Esophagus mucosa (tissue), 1 donor: ENCODE measurements at places on chromosomes 13 and 19. TPM values are rescaled to one million over a fixed set of nuclear protein-coding genes. Genes with fewer than 3 reads are reported as not detected.

DNA sequence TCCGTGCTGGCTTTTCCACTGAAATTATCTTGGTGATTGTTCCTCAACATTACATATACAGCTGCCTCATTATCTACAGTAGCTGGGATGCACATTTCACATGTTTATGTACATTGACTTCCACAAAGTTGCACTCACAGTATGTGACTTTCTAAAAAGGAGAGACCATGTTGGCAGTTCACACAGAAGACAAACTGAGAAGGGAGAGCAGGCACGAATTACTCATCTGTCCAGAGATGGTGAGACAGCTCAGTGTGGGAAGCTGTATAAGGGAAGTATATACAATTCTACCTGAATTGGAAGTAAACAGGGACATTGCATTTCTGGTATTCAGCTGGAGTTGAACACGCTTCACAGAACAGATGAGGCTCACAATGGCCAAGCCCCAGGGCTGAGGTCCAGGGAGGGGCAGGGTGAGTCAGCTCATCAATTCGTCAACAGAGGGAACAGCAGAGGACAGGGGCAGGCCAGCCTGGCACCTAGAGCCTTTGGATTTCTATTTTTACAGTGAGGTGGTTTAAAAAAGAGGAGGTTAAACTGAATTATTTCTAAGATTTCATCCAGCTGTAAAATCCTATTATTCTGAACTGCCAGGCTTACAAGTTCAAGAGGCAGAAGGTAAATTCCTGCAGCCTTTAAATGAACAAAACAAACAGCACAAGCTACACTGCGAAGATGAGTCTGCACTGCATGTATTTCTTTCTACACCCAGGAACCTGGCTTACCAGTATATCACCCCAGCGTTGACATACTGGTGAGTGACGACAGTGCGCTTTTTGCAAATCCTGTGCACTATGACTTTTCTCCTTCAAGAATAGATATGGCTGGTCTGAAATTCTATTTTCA is 9.8 kb downstream of the PARP4 start:
- peak; percentile 97 for ATAC-seq

GRCh38 chr13:100817928-100818327 is 143.3 kb upstream of the TMTC4 start:
- no peak for ATAC-seq

DNA sequence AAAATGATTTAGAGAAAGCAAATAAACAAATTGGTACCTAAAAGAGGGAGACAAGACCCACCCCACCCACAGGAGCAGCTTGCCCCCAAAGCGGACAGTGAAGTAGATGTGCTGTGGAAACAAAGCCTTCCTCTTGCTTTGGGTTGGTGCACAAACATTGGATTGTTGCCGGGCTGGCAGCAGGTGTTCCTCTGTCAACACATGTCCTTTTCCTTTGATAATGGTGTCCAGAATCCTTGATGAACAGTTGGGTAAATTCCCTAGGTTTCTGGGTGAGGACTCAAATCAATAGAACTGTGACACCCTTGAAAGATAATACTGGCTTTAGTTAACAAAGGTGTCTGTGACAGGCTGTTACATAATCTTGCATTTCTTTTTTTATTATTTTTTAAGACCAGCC is 311.8 kb downstream of the SPRY2 start:
- ATAC-seq = no peak

Gene ZNF534
- total RNA-seq = not detected

Gene ZNF28
- total RNA-seq = 10.2 TPM

Gene PLPPR3
- total RNA-seq = not detected

GRCh38 chr19:13499692-13500091 is 6.6 kb downstream of the CACNA1A start:
- ATAC-seq = no peak

Gene RFC3
- 7.5 TPM for total RNA-seq

DNA sequence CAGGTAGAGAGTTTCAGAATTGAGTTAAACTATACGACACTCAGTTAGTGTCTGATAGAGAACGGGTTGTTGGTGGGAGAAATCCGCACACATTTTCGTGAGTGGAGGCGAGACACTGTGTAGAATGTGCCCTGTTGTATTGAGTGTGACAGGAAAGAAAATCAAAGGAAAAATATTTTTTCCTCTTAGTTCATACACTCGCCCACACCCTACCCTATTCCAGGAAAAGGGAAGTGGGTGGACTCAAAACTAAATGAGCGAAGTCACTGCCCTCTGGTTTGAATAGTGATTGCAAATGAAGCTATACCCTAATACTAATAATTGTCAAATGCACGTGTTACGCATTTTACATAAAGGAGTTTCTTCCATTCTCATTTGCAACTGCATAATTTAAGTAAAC is 2.0 kb downstream of the ZNF347 start:
- ATAC-seq = no peak

DNA sequence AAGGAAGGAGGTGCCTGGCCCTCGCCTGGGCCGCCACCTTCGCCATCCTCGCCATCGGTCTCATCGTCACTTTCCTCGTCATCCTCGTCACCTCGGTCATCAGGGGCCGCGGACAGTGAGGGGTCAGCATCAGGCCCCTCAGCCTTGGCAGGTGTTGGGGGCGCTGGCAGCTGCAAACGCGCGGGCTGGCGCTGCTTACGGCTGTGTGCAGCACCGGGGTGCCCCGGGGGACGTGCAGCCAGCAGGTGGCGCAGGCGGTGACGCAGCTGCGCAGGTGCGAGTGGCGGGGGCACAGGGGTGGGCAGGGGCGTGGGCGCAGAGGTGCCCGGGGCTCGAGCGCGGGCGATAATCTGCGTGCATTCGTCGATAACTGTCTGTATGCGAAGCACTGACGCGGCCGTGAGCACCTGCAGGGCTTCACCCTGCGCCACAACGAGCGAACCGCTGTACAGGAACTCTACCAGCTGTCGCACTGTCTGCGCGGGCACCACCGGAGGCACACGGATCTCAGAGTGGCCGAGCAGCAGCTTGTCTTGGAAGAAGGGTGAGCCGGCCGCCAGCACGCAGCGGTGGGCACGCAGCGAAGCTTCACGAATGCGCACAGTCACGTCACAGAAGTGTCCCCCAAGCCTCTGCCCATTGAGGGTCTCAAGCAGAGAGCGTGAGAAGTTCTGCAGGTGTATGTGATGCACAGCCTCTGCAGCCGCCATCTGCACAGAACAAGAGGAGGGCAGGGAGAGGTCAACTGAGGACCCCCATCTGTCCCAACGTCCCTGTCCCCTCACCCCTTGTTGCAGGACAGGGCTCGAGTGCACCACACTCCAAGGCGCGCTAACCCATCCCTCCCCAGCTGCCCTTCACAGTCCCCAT is 2.4 kb downstream of the ZBTB45 start:
- no peak for ATAC-seq

Gene IGFL1
- 20.2 TPM for total RNA-seq

GRCh38 chr13:42981317-42981716 is 10.7 kb downstream of the EPSTI1 start:
- ATAC-seq = no peak

GRCh38 chr19:34314437-34315313 is 50.3 kb upstream of the GPI start:
- no peak for ATAC-seq

Gene ZNF780A
- 10.2 TPM for total RNA-seq
